ENCODE measurements at places on chromosomes 5 and 9.

DNA sequence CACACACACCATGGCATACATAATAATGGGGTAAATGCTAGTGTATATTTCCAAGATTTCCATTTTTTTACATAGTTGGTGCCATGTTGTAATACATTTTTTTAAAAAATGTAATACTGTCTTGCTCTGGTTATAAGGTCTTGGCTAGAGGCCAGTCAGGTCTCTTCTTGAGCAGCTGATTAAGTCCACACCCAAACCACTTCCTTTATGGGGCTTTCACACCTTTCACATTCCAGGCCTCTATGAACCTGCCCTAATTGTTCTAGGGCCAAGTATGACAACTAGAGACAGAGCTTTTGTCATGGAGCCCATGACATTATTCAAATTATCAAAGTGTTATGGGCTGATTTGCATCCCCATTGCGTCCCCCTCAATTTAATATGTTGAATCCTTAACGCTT, 495.6 kb upstream of the CTNND2 start:
- DNase-seq: no peak

GRCh38 chr5:123089914-123090660, 1.0 kb downstream of the PRDM6 start:
- DNase-seq: no peak

GRCh38 chr9:6188466-6188865, 27.1 kb upstream of the IL33 start:
- DNase-seq: no peak

DNA sequence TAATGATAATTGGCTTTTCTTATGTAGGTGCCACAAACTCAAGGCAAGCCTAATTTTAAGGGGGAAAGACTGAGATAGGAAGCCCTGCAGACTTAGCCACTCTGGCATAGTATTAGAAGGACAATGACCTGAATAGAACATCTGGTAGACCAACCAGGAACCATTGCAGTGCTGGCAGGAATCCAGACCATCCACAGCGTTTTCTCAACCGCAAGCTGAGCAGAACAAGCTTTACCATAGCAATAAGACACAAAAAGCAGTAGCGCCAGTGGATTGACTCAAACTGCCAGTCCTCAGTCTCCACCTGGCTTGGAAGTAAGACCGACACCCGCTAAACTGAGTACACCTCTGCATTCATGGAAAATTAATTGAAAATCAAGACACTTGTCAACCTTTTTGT, 141.3 kb upstream of the LPAR1 start:
- DNase-seq: peak; percentile 10

GRCh38 chr9:97744710-97745708, 47.9 kb upstream of the XPA start:
- DNase-seq: no peak

GRCh38 chr5:95555553-95555952, 652 bp downstream of the ARSK start:
- DNase-seq: no peak

Data from NCI-H1092 (cell line).